ENCODE measurements at places on chromosomes 3 and 15.

DNA sequence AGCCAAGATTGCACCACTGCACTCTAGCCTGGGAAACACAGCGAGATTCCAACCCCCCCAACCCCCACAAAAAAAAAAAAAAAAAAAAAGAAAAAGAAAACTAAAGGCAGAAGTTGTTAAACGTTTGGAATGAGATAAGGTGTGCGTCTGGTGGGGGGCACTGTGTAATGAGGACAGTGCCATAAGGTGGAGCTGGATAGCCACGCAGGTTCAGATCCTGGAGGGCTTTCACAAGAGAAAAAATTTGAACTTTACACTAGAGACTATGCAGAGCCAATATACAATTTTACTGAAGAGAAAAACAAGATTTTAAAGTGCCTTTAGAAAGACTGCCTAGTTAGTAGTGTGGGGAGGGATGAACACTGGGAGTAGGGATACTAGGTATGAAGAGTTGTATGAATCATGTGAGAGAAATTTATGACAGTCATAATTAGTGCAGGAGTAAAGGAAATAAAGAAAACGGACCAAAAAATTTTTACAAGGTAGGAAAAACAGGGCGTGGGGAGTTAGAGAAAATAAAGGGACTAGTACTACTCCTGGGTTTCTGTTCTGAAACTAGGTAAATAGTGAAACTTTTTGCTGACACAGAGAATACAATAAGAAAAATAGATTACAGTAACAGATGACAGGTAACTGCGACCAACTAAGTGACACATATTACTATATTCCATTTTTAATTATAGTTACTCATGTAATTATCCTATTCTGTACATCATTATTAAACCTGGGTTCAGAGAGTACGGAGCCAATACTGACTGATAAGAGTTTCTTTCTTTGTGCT lies 108.1 kb downstream of the PEAK1 start:
- DNase-seq: no peak

- no peak for DNase-seq
Measured at GRCh38 chr3:69881756-69882428, 117.6 kb upstream of the SAMMSON start.

- DNase-seq: no peak
Measured at GRCh38 chr3:99548674-99549073, 89.7 kb upstream of the COL8A1 start.

DNA sequence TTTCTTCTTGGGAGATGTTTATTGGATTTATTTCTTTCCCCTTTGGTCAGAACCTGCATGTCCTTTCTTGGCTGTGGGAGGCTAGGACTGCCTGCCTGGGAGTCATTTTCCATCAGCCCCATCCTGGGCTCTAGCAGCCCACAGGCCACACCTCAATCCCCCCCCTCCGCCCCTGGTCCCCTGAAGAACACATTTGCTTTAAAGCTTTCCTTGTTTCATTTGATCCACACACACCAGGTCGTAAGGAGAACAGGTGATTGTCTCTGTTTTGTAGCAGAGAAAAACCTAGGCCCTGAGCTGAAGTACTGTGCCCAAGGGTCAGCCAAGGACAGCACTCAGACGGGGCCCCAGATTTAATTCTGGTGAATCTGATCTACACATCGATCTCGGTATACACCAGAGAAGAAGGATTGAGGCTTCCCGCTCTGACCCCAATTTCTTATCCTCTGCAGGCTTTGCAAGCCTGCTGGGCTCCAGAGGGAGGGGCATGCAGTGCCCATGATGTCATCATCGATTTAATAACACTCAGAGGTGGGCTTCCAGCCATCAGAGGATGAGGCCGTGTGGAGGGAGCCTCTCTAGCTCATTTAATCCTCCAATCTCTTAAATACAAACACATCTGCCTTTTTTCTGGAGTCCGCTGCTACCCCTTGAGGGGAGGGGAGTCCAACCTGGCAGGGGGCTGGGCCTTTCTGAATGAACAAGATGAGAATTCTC lies 1.7 kb upstream of the CLN6 start:
- no peak for DNase-seq

- no peak for DNase-seq
Measured at GRCh38 chr3:157148196-157148889, 11.6 kb downstream of the CCNL1 start.

- no peak for DNase-seq
Measured at GRCh38 chr3:149963485-149963884, 7.2 kb downstream of the PFN2 start.

DNA sequence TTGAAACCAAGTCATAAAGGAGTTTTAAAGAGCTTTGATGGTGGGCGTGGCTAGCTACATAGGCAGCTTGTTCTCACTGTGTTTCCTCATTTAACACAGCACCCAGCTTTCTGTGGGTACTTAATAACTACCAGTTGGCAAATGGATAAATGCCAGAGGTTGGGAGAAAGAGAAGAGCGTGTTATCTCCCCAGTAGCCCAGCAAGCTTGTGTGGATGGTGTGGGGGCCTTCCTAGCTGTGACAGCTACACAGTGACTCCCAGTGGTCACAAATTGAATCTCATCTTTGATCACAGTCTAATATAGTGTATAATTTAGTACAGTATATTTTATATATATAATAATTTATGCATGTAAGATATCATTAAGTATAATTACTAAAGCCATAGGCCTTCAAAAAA lies 984.1 kb downstream of the EPHA3 start:
- DNase-seq: peak; percentile 4

GRCh38 chr15:101178479-101178878 lies 73.4 kb downstream of the CHSY1 start:
- DNase-seq: no peak

DNA sequence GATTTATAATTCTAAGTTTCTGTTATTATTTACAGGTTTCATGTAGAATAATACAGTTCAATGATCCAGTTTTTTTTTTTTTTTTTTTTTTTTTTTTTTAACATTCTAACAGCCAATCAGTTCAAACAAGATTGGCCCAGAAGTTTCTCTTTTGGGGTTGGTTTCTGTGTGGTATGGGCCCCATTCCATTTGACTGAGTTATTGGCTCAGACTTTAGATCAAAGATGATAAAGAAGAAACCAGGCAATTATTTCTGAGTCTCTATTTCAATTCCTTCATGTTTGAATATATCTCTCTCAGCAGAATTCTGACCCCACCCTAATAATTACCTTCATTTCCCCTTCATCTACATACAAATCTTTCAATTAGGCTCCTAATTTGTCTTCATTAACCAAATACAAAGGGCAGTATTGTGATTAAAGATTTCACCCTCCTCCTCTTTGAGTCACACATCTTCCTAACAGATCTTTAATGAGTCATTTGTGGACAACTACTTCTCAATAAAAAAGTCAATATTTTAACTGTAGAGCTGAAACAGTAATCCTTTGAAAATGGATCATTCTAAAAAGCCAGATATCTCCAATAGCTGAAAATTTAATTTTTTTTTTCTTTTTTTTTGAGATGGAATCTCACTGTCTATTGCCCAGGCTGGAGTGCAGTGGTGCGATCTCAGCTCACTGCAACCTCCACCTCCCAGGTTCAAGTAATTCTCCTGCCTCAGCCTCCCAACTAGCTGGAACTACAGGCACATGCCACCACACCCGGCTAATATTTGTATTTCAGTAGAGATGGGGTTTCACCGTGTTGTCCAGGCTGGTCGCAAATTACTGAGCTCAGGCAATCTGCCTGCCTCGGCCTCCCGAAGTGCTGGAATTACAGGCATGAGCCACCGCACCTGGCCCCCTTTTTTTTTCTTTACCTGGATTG lies 878.8 kb downstream of the NAALADL2 start:
- DNase-seq: no peak

DNA sequence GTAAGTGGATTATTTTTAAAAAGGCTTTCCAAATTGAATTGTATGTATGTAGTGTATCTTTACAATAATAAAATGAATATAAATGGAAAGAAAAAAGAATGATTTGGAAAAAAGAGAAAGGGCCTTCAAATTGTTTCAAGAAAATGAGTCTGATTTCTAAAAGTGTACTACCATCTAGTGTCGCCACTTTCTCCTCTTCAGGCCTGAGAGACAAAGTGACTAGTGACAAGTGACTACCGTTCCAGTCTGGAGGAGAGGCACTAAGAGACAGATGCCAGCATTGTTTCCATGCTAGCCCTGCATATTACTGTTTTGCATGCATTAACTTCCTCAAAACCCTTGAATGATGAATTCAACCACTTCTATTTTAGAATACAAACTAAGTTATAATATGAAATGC lies 39.3 kb downstream of the P3H2 start:
- no peak for DNase-seq

DNA sequence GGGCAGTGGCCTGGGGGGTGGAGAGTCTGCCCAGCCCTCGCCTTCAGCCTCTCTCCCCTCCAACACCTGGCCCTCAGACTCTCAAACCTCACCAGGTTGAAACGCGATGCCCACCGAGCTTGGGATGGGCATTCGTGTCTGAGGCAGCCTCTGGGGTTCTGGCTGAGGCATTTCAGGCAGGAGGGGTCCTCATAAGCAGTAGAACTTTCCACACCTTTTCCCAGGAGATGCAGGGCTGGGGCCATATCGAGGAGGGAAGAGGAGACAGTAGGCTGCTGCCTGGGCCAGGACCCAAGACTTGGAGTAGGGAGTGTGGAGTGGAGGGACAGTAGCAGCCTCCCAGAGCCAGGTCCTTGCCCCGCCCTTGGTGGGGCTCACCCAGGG lies 24.6 kb downstream of the ACAA1 start:
- no peak for DNase-seq

DNA sequence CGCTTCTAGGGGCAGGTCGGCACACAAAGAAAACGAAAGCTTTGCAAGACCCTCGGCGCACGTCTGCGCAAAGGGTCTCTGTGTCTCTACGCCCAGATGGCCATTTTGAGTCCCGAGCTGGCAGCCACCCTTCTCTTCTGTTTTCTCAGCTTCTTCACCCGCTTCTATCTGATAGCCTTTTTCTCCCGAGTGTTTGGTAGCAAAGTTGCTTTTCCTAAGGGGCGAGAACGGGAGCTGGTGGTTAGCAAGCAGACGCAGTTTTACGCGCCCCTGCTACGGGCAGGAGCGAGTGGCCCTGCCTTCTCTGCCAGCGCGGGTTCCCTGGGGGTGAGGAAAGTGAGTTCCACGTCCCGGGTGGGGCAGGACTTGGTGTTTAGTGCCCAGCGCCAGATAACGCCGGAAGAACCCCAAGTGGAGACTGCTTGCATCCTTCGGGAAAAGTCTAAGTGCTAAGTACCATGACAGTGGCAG lies 2.9 kb upstream of the MKRN2 start:
- peak; percentile 38 for DNase-seq

DNA sequence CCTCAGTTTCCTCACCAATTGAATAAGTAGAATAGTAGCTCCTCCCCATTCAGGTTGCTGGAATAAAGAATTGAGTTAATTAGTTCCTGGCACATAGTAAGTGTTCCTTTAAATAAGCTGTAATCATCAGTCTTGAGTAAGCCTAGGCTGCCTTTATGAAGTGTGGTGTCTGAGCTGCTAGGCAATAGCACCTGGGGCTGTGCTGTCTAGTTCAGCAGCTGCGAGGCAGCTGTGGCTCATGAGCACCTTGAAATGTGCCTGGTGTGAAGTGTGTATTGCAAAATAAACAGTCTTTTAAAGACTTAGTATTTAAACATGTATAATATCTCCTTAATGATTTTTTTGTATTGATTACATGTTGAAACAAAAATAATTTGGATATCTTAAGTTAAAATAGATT lies 77.6 kb downstream of the TOP2B start:
- DNase-seq: peak; percentile 61

GRCh38 chr15:85284497-85284896 lies 95.9 kb upstream of the AKAP13 start:
- DNase-seq: no peak

DNA sequence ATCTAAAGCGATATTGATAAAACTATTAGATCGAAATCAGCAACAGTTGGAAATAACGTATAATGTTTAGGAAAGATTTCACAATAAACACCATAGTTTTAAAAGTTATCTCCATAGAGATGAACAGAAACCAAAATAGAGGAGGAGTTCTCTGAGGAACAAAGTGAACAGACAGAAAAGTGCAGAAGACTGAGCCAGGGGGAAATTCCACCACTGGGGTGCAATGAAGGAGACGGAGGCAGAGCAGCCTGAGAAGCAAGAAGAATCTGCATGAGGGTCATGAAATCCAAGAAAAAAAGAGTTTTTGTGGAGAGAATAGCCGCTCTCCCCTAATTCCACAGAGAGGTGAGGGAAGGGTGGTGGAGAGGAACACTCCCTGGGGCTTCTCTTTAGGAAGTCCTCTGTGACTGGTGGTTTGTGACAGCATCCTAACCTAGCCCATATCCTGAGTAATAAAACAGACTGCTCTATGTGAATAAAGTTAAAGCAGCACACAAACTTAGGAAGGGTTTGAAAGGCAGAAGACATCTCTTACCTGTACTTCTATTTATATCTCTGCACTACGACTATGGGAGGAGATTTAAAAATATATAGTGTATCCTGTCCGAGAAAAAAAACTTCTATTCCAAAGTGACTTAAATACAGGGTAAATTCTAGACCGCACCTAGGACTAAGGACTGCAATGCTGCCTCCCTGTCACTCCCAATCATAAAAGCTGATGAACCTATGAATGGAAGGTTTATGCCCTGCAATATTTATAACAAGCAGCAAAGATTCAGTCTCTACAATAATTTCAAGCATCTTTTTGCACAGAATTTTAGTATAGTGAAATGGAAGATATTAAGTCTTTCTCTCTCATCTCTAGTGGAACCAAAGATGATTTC lies 22.9 kb downstream of the ATP8B4 start:
- no peak for DNase-seq

DNA sequence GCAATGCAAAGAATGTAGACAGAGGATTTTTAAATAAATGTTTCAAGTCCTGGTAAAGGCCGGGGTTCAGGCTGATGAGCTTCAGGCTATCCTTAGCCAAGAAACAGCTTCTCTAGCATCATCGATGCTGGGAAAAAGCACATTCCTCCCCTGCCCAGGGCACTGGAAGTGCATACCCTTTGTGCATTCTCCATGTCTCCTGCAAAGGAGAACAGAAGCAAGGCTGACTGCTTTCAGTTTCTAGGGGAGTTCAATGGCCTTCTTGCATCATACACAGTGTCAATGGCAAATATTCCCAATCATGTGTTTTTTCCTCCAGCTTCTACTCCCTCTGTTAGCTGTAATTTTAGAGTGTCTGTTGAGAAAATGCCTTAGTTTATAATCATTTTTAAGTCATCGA lies 59.9 kb downstream of the GPR176 start:
- peak; percentile 42 for DNase-seq

DNA sequence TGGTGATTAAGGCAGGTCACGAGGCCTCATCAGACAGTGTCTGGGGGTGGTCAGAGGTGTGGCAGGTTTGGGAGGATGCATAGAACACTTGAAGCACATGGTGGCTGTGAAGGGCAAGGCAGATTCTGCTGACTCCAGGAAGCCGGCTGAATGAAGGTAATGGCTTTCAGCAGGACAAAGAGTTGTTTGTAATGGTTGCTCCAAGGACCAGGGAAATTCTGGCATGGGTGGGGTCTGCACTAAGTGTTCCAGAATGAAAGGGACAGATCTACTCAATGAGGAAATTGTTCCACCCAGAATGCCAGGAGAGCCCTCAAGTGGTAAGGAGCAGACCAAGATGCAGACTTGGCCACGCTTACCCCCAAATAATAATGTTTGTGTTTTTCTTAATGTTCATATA lies 70.7 kb upstream of the ACAD9 start:
- DNase-seq: no peak
